ENCODE measurements at places on chromosomes 6 and 20.

GRCh38 chr6:56403745-56404144, 156.4 kb upstream of the COL21A1 start:
- DNase-seq, result no peak

DNA sequence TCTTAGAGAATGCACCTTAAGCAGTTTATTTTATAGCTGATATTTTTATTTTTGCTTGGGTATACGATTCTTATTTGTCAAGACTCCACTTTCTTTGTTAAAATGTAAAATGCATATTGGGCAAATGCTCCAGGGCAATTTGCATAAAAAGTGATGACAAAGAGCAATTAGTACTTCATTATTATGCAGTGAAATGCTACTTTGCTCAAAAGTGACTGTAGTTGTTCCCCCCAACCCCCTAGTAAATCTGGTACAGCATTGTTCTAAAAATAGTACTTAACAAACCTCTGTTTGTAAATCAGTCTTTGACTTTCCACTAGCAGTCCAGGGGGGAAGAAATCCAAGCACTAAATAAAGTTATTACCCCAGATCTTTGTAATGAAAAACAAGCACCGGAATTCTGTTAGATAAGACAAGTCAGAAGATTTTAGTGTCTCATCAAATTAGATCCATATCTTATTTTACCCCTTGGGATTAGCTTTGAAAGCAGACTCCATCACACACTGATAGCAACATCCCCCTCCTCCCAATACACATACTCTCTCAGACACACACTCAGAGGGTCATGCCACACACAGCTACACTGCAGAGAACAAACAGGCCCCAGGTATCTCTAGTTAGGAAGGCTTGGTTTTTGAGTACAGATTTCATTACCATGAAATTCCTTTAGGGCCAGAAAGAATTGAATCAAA, 32.9 kb upstream of the BACH2 start:
- DNase-seq, result no peak

DNA sequence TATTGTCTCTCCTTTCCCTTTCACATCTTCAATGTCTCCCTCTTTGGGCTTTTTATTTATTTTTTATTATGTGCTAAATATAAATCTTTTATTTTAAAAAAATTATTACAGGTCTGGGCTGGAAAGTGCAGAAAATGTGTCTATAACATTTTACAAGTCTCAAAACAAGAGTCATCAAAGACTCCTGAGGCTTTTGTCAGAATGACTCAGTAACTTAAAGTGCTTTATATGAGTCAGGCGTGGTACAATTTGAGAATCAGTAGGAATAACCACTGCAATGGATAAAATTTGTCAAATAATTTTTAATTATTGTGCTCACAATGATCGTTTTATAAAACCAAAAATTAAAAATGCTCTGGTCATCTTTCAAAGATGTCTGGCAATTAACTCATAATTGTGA, 193.9 kb downstream of the MMUT start:
- DNase-seq, result no peak

- no peak for DNase-seq
These were observed 1.2 kb downstream of the NKX2-2 start for GRCh38 chr20:21512634-21513180.

GRCh38 chr20:49118307-49118706, 69.8 kb downstream of the STAU1 start:
- DNase-seq, result no peak

DNA sequence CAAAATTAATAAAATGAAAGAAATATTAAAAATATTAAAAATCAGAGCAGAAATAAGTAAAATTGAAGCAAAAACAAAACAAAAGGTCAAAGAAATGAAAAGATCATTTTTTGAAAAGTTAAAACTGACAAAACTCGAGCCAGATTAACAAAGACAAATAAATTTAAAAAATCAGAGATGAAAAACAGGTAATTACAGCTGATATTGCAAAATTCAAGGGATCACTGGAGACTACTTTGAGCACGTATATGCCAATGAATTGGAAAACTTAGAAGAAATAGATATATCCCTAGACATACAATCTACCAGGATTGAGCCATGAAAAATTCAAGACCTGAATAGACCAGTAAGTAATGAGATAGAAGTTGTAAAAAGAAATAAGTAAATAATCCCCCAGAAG, 446.2 kb upstream of the EYS start:
- DNase-seq, result no peak

DNA sequence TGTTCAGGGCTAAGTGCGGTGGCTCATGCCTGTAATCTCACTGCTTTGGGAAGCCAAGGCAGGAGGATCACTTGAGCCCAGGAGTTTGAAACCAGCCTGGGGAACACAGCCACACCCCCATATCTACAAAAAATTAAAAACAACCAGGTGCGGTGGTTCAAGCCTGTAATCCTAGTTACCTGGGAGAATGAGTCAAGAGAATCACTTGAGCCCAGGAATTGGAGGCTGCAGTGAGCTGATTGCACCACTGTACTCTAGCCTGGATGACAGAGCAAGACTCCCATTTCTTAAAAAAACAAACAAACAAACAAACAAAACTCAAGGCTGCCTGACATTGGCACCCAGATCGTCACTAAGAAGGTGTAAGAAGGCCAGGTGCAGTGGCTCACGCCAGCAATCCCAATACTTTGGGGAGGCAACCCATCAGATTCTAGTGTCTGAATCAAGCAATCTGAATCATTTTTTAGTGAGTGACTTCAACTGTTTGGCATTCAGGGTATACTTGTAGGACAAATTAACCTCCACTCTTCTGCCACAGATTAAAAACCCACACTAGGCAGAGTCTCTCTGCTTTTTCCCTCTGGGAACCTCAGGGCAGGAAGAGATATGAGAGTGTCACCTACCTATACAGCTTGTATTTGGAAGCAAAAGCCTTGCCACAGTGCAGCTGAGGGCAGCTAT, 6.1 kb downstream of the PLAGL2 start:
- no peak for DNase-seq

- DNase-seq, result no peak
These were observed 80.8 kb downstream of the PRND start for GRCh38 chr20:4802527-4802926.

GRCh38 chr6:15183979-15184378, 61.9 kb upstream of the JARID2 start:
- DNase-seq, result no peak

DNA sequence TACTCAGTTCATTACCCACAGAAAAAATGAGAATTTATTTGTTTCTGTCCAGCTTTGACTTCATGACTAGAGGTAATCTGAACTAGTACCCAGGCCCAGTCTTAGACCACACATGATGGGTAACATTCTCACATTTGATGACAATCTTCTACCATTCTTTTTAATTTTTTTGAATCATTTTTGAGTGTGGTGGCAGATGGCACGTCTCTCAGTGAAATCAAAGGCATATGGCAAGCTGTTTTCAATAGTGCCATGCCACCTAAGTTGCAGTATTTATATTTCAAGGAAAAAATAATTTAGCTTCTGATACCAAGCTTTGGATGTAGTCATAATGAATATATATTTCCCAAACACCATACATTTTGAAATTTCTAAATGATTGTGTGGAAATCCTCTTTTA, 88.8 kb upstream of the HS3ST5 start:
- no peak for DNase-seq

- no peak for DNase-seq
These were observed 82.1 kb downstream of the PLEKHG1 start for GRCh38 chr6:150681578-150682395.

GRCh38 chr20:13029687-13030375, 21.1 kb downstream of the SPTLC3 start:
- no peak for DNase-seq

DNA sequence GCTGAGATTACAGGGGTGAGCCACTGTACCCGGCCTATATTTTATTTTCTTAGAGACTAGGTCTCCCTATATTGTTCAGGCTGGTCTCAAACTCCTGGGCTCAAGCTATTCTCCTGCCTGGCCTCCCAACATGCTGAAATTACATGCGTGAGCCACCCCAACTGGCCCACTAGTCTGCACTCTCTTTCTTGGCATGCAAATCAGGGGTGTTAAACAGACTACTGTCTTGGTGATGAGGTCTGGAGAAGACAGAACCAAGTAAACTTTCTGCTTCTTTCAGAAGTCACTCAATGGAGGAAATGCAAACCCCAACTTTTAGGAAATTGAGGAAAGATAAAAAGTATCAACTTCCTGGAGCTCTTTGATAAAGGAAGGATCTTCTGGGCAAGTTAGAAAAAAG, 8.0 kb upstream of the TUBB2B start:
- no peak for DNase-seq

GRCh38 chr6:82720992-82721391, 344.6 kb downstream of the UBE3D start:
- no peak for DNase-seq

- no peak for DNase-seq
These were observed 60.8 kb downstream of the ECT2L start for GRCh38 chr6:138856654-138857053.

- DNase-seq, result no peak
These were observed 35.6 kb upstream of the ZBP1 start for GRCh38 chr20:57655809-57656155.

- DNase-seq, result no peak
These were observed 24.4 kb downstream of the CNR1 start for GRCh38 chr6:88141561-88142296.

- DNase-seq, result no peak
These were observed 39.6 kb downstream of the ABHD12 start for GRCh38 chr20:25351024-25351360.

- no peak for DNase-seq
These were observed 13.0 kb downstream of the TXNDC5 start for GRCh38 chr6:7897461-7898192.

GRCh38 chr6:87473419-87473903, 687 bp downstream of the SLC35A1 start:
- DNase-seq, result no peak

DNA sequence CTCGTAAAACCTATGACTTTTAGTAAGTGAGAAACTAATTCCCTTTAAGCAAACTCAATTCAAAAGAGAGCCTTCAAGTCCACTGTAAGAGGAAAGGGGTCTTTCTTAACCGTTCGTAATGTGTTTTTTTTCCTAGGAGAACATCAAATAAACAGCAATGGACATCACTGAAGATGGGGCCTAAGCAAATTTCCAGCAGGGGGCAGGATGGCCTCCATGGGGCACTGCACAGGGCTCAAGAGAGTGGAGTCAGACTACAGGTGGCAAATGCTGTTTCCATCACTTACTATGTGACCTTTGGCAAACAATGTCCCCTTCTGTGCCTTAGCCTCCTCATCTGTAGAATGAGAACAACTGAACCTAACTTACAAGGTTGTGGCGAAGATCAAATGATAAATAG, 88.7 kb downstream of the ARHGAP18 start:
- DNase-seq, result peak; percentile 5

- DNase-seq, result no peak
These were observed 45.6 kb downstream of the ADGRF5 start for GRCh38 chr6:46876126-46876525.

- DNase-seq, result no peak
These were observed 2.9 kb downstream of the FOXP4 start for GRCh38 chr6:41548841-41549642.

- no peak for DNase-seq
These were observed 696.7 kb upstream of the MARCKS start for GRCh38 chr6:113160306-113161017.

GRCh38 chr20:45344168-45344860, 3.9 kb downstream of the SDC4 start:
- DNase-seq, result no peak

- DNase-seq, result no peak
These were observed 14.7 kb upstream of the CDKN1A start for GRCh38 chr6:36663504-36664446.

DNA sequence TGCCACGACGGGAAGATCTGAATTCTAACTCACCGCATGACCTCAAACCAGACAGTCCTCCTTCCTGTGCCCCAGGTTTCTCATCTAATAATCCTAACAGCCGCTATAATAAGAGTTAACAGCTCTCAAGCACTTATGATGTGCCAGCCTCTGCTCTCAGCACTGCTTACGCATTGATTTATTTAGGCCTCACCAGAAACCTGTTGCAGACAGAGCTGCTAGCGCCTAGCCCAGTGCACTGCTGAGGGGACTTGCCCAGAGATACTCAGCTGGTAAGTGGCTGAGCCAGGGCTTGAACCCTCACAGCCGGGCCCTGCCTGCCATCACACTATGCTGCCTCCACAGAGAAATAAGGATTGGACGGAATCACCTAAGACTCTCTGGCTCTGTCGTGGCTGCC, 37.7 kb downstream of the GRM4 start:
- no peak for DNase-seq

GRCh38 chr6:103862297-103862696, 997.4 kb downstream of the HACE1 start:
- DNase-seq, result no peak

DNA sequence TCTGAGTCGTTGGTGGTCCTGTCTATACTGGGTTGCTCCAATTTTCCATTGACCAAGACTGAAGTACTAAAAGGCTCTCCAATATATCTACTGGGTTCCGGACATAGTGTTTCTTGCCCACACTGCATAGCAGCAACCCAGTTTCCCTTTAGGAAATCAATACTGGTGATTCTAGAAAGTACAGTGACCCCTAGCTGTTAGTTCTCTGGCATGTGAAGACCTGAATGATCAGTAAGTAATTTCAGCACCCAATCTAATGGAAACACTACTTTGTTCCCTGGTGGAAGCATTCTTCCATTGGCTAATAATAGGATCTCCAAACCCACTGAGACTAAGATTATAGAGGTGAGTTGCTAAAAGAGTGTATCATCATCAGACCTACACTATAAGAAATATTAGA, 40.8 kb upstream of the STMND1 start:
- DNase-seq, result no peak

GRCh38 chr20:58740356-58741308, 48.0 kb downstream of the NPEPL1 start:
- DNase-seq, result no peak

GRCh38 chr6:26431258-26432172, 8.8 kb upstream of the BTN3A3 start:
- no peak for DNase-seq

DNA sequence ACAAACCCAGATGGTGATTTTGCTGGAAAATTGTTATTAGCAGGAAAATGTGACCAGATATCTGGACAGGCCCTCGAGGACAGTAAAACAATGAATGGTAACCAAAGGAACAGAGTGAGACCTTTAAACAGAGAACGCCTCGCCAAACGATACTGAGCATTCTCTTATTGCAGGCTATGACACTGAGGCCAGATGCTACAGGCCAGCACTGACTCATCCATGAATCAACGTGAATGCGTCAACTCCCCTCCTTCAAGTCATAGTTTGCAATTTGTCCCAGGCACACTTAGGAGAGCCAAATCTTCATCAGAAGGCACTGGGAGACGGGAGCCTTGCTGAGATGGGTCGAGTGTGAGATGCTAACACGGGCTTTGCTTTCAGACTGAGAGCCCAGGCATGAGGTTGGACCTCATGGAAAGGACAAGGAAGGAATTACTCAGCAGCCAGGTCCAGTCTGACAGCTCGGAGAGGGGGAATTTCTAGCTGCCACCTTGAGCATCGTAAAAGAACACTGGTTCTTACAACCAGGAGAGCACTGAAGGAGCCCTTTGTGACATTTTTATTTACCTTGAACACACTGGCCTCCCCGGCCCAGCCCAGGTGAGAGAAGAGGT, 60.7 kb downstream of the BMP7 start:
- no peak for DNase-seq
